Cortex of kidney (tissue), 1 donor: ENCODE measurements at places on chromosomes 1 and 21.

DNA sequence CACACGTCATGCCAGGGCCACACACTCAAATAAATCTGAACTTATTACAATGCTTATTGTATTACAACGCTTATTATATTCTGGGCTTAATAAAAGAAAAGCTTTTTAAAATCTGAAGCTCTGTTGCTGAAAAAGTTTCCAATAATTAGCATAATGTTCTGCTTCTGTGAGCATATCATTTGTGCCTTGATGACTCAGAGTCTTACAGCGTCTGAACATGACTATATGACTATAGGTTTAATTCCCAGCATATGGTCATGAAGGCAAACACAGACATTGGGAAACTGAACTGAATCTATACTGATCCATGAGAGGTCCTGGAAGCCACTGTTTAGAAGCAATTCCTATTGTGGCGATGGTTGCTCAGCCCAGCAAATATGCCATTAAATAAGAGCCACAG lies 66.3 kb downstream of the SIM2 start:
- DNase-seq = no peak

- no peak for DNase-seq
These were observed 83.5 kb downstream of the NPHP4 start for GRCh38 chr1:5908461-5909375.

DNA sequence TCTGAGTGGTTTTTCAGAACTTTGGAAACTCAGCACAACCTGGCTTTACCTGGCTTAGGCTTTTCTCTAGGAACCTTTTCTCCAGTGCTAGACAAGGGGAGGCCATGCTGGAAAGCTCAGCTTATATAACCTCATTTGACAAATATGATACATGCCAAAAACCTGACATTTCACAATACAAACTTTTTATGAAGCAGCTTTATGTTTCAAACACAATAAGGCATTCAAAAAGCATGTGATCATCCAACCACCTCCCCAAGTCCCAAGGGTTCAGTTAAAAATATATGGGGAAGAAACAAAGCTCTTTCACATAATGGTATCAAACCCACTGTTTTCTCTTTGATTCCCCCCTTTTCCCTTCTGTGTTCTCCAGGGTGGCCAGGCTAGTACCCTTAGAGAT lies 63.7 kb downstream of the ZC3H11B start:
- no peak for DNase-seq

DNA sequence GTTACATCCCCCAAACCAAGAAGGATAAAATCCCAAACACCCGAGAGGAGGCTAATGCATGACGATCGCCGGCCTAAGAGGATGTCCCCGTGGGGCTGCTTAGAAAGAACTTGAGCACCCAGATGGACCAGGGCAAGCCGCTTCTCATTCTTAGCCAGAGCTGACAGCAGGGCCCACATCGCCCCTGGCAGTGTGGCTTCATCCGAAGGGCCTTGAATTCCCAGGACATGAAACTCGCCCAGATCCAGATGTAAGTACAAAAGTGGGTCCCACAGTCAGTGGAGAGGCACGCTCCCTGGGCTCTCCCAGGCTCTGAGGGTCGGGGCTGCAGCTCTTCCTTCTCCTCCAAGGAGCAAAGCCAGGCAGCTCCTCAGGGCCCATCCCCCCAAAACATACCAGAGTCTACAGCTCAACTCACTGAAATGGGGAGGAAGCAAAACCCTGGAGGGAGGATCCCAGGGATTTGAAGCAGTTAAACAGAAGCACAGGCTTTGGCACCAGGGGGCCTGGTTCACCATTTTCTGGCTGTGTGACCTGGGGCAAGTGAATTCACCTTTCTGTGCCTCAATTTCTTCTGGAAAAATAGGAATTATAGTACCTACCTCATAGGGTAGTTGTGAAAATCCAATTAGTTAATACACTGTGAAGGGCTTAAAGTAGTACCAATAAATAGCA lies 85.6 kb downstream of the MAN1C1 start:
- DNase-seq = no peak

DNA sequence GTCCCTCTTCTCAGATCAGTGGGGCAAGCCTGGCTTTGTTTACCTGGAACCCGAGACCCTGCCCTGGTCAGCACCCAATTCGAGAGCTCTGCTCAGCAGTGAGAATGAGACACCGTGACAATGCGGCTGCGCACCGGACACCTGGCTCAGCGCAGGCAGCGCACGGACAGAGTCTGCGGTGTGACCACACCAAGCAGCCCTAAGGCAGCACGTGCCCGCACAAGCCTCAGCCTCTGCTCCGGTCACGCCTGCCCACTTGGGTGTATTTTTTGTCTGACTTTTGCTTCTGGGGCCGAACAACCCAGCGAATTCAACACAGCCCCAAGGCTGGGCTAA lies 4.7 kb downstream of the KRTAP10-8 start:
- DNase-seq = no peak

- no peak for DNase-seq
These were observed 8.1 kb downstream of the COL8A2 start for GRCh38 chr1:36116901-36117300.

DNA sequence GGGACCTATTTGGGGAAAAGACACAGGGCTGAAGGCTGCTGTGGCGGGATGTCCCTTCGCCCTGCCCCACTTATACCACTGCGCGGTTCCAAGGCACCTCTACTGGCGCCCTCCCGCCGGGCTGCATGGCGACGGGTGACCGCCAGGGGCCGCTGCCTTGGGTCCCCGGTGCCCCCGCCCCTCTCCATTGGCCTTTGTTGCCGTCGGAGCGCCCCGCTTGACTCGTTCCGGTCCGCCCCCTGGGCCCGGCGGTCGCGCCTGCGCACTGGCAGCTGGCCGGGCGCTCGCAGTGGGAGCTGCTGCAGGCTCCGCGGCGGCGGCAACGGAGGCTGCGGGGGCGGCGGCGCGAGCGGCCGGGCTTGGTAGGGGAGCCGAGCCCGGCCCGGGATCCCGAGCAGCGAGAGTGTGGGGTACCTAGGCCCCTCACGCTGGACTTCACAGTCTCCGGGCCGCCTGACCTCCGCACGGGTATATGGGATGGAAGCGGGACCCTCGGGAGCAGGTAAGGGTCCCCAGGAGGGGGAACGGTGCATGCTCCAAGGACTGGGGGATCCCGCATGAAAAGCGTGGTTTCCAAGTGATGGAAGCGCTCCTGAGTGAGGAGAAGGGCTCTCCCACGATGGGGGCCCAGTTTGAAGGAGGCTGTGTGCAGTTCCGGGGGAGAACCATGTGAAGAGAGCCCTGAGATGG lies at the start of gene AGO1:
TSS of gene AGO1 (plus strand) at position 265 of the 690 bp plus-strand sequence. CDS start at position 478, 213 bp downstream.
- DNase-seq = peak; percentile 80
